ENCODE measurements at places on chromosomes 16 and 17.
A peak's percentile ranks its signal among the peaks of the same experiment; 100 is the strongest.

DNA sequence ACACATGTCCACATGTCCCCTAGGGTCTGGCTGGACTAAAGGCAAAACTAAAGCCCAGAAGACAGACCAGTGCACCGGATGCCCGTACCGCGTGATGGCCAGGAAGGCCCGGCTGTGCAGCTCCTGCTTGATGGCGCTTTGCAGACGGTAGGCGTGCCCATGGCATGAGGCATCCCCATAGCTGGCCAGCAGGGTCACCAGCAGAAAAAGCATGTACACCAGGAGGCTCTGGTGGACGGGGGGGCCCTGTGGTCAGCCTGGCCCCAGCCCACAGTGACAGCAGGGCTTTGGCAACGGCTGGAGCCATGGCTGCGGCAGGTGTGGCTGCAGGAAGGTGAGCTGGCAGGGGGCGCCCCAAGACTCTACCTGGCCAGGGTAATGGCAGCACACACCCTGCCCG lies 42.8 kb downstream of the PKD1 start:
- DNase-seq = no peak

DNA sequence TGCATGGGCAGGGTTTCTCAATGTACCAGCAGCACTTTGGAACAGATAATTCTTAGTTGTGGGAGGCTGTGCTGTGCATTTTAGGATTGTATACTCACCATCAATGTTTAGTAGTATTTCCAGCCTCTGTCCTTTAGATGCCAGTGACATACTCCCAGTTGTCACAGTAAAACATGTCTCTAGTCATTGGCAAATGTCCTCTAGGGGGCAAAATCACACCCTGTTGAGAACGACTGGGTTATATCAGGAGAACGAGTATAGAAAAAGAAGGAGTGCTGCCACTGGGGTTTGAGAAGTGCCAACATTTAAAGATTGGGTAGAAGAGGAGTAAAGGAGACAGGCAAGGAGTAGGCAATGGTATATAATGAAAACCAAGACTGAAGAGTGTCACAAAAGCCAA lies 37.9 kb upstream of the SMIM36 start:
- no peak for DNase-seq

DNA sequence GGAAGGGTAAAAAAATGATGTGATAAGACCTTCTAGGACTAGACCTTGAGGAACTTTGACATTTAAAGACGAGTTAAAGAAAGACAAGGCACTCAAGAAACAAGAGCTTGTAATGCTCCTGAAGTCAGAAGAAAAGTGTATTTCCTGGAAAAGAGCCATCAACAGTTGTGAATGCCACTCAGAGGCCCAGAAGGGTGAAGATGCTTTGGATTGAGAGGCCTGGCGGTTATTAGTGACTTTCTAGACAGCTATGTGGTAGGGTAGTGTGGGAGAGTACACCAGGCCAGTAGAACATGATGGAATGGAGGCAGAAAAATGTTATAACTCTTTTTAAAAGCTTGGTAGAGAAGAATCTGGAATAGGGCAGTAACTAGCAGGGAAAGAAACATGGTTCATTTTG lies 34.1 kb upstream of the ANKFN1 start:
- DNase-seq = no peak

- no peak for DNase-seq
Observed at GRCh38 chr17:67862614-67863217, 37.4 kb downstream of the BPTF start.

GRCh38 chr17:76827736-76828135 lies 40.5 kb upstream of the MGAT5B start:
- no peak for DNase-seq

- no peak for DNase-seq
Observed at GRCh38 chr17:45828582-45829133, 16.0 kb upstream of the SPPL2C start.

- DNase-seq = no peak
Observed at GRCh38 chr17:19900809-19901208, 33.1 kb upstream of the ULK2 start.

- DNase-seq = peak; percentile 48
Observed at GRCh38 chr17:58693208-58693607, 806 bp downstream of the RAD51C start.

- no peak for DNase-seq
Observed at GRCh38 chr17:81482673-81483072, 29.9 kb downstream of the ACTG1 start.

DNA sequence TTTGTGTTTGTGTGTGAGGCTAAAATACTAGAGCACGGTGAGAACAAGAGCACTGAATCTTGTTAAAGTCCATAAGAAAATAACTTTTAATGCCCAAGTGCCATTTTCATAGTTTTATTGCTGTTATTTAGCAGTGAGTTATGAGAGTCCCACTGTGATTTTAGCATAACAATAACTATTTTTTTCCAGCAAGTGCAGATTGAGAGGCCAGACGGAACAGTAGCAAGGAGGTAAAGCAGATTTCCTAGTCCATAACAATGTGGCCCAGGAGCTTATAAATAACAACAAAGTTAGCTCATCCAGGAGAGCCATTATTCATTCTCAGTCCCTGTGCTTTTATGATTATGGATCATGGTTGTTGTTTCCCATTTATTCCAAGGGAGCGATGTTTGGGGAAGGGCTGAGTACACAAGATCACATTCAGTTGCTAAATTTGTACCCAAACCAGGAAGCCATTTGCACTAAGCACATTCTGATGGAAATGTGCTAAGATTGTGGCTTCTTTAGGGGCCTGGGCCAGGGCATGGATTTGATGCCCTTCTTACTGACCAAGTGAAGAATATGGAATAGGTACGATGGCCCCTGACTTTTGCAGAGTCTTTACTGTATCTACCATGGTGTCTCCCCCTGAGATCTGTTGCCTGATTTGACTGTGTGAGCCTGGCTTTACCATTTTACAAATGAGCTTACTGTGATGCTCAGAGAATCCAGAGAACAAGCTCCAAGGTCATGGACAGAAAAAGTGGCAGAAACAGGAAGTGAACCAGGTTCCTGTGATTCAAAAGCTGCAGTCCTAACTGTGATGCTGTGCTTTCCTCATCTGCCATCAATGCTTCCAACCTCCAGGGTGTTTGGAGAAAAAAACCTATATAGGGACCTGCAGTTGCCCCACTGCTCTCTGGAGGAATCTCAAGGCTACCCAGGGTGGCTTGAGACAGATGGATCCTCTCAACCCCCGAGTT lies 204.7 kb upstream of the HSBP1 start:
- no peak for DNase-seq

GRCh38 chr16:86410081-86410480 lies 100.2 kb upstream of the FOXF1 start:
- no peak for DNase-seq

GRCh38 chr16:11298143-11298900 lies 17.2 kb upstream of the PRM1 start:
- DNase-seq = no peak

DNA sequence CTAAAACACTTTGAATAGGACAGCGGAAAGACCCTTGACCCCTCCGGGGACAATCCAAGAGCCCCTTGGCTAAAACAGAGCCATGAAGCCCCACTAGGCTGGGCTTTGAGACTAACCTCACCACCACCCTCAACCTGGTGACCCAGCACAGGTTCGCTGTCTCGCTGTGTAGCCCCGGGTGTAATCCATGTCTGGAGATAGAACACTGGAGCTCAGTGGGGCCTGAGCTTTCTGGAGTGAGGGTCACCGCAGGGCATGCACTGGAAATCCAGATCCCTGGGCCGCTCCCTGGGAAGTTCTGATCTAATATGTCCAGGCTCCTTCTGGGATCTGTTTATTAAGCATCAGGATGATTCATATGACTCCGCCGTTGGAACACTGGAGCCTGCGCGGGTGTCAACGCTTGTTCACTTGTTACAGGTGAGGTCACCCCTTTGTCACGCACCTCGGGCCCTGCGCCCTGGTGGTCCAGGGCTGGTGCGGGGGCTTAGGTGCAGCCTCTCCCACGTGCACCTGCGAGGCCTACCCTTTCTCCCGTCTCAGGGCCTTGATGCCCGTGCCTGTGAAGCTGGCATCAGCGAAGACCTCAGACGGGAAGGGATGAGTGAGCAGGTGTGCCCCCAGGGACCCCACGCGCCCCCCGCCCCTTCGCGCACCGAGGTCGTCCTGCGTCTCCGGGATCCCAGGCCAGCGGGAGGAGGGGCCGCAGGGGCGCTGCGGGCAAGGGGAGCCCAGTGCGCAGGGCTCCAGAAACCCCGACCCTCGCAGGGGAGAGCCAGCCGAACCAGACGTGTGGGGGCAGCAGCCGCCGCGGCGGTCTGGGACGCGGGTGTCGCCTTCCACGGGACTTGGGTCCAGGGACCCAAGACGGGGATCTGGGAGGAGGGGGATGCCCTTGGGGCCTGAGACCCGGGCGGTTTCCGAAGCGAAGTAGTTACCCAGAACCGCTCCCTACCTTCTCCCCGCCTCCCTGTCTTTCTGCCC lies 224.1 kb upstream of the FOXF1 start:
- no peak for DNase-seq

DNA sequence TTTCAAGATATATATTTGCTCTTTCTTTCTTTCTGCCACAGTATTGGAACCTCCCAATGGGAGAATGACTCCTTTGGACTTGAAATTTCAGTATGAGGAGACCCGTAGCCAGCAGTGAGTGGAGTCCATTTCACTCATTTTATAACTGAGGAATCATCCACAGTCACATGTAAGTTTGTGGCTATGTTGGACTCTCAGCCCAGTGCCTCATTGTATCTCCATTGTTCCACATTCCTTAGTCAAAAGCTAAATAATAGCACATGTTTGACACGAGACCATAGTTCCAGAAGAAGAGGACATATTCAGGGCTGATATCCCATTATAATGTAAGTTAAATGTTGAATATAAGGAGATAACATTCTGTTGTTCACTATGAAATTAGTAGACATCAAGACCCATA lies 12.7 kb upstream of the SPAG9 start:
- no peak for DNase-seq

DNA sequence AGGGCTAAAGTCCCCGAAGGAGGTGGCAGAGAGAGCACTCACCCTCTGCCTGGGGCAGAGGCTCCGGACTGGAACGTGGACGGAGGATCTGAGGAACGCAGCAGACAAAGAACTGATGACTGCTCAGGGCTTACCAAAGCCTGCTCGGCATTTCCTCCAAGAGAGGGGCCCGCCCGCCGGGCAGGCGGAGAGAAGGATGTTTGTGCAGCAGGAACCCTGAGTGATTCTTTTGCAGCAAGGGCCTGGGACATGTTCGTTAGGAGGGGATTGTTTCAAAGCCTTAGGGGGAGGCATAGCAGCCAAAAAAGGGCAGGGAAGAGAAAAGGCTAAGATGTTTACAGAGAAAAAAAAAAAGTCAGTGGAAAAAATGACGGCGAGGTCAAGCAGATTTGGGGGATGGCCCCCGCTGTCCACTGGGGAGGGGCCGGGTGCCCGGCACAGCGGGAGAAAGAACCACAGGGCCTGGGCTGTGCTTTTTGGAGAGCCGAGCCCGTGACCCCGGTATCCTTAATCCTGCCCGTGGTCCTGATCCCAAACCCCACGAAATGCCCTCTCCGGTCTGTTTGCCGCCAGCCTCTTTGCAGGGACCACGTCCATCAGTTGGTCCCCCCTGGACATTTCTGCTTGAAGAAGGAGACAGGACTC lies 129.3 kb downstream of the NTN1 start:
- no peak for DNase-seq

DNA sequence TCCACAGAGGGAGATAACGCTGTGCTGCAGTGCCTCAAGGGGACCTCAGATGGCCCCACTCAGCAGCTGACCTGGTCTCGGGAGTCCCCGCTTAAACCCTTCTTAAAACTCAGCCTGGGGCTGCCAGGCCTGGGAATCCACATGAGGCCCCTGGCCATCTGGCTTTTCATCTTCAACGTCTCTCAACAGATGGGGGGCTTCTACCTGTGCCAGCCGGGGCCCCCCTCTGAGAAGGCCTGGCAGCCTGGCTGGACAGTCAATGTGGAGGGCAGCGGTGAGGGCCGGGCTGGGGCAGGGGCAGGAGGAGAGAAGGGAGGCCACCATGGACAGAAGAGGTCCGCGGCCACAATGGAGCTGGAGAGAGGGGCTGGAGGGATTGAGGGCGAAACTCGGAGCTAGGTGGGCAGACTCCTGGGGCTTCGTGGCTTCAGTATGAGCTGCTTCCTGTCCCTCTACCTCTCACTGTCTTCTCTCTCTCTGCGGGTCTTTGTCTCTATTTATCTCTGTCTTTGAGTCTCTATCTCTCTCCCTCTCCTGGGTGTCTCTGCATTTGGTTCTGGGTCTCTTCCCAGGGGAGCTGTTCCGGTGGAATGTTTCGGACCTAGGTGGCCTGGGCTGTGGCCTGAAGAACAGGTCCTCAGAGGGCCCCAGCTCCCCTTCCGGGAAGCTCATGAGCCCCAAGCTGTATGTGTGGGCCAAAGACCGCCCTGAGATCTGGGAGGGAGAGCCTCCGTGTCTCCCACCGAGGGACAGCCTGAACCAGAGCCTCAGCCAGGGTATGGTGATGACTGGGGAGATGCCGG lies 769 bp downstream of the CD19 start:
- no peak for DNase-seq

DNA sequence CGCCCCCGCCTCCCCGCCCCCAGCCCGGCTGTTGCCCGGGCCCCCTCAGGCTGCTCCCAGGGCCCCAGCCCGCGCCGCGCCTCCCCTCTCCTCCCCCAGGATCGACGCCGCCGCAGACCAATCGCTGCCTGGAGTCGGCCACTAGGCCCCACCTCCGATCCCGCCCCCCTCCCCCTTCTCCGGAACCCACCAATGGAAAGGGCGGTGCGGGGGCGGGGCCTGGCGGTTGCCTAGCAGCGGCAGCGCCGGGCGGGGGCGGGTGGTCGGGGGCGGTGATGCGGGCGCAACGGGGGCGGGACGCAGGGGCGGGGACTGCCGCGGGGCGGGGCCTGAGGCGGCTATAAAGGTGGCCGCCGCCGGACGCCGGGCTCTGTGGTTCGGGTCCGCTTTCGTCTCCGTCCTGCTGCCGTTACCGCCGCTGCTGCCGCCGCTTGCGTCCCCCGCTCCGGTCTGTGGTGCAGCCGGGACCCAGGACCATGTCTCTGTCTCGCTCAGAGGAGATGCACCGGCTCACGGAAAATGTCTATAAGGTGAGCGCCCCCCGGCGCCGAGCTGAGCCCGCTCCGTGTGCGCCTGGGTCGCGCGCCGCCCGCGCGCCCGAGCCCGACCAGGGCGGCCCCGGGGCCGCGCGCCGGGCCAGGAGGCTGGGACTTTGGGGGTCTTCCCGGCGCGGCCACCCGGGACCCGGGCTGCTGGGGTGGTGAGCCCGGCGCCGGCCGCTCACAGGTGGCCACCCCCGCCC lies at the start of gene BAIAP2:
Gene BAIAP2, plus strand, starts transcription at position 373 of the 742 bp plus-strand sequence. Its CDS starts 104 bp downstream, at position 477.
- peak; percentile 97 for DNase-seq

- no peak for DNase-seq
Observed at GRCh38 chr16:15741207-15741871, 91.3 kb downstream of the NDE1 start.

DNA sequence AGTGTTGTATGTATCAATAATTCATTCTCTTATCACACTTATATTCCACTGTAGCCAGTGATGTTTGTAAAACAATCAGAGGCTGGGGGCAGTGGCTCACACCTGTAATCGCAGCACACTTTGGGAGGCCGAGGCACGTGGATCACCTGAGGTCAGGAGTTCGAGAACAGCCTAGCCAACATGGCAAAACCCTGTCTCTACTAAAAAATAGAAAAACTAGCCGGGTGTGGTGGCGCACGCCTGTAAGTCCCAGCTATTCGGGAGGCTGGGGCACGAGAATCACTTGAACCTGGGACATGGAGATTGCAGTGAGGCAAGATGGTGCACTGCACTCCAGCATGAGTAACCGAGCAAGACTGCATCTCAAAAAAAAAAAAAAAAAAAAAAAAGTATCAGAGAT lies 217.0 kb downstream of the CPPED1 start:
- no peak for DNase-seq

- DNase-seq = peak; percentile 83
Observed at GRCh38 chr17:50919321-50920040, 53.3 kb upstream of the TOB1 start.

All from adrenal gland (tissue), 19 donors.